ENCODE measurements at places on chromosomes 16 and 17. TPM values are rescaled to one million over a fixed set of nuclear protein-coding genes. Genes with fewer than 3 reads are reported as not detected.

The FKBP10 gene
- total RNA-seq: 0.36 TPM

DNA sequence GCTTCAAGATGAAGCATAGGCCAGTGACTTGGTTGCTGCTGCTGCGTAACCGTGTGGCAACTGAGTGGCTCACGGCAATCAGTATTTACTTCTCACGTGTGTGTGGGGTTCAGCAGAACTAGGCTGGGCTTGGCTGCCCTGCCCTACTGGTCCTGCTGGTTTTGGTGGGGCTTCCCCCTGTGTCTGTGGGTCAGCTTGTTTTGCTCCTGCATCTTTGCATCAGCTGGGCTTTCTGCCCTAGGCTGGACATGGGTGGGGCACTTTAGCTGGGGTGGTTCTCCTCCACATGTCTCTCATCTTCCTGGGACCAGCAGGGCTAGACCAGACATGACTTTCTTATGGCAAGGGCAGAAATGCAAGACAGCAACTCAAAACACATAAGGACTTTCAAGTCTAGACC, 550.5 kb downstream of the MAF start:
- no peaks in the 10 kb centered on the region for H3K36me3 ChIP-seq
- no peak overlapping the region for H3K4me3 ChIP-seq
- H3K27ac ChIP-seq: no peak overlapping the region

DNA sequence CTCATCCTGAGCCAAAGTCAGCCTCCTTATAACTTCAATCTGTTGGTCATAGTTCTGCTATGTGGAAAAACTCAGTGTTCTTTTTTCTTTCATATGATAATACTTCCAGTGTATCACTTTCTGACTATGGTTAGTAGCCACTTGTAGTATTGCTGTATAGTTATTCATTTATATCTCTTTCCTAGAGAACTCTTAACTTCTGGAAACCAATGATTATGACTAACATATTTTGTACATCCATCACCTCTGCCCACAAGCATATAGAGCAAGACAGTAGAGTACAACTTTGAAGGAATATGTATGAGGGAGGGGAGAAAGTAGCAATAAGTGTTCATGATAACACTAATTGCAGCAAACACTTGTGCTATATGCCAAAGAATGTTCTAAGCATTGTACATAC, 38.6 kb downstream of the COX10 start:
- no peak overlapping the region for H3K4me3 ChIP-seq
- DNase-seq: no peak
- H3K27ac ChIP-seq: no peak overlapping the region
- peaks cover 28% of the 10 kb centered on the region for H3K36me3 ChIP-seq

DNA sequence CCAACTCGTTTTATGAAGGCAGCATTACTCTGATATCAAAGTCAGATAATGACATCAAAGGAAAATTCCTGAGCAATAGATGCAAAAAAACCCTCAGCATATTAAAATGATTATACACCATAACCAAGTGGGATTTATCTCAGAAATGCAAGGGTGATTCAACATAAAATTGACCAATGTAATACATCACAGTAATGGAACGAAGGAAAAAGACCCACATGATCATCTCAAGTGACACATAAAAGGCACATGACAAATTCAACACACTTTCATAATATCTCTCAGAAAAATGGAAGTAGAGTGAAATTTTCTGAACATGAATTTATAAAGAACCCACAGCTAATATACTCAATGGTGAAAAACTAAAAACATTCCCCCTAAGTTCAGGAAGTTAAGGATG, 118.8 kb downstream of the ITFG1 start:
- DNase-seq: no peak
- no peak overlapping the region for H3K4me3 ChIP-seq
- peaks cover 50% of the 10 kb centered on the region for H3K36me3 ChIP-seq
- no peak overlapping the region for H3K27ac ChIP-seq

DNA sequence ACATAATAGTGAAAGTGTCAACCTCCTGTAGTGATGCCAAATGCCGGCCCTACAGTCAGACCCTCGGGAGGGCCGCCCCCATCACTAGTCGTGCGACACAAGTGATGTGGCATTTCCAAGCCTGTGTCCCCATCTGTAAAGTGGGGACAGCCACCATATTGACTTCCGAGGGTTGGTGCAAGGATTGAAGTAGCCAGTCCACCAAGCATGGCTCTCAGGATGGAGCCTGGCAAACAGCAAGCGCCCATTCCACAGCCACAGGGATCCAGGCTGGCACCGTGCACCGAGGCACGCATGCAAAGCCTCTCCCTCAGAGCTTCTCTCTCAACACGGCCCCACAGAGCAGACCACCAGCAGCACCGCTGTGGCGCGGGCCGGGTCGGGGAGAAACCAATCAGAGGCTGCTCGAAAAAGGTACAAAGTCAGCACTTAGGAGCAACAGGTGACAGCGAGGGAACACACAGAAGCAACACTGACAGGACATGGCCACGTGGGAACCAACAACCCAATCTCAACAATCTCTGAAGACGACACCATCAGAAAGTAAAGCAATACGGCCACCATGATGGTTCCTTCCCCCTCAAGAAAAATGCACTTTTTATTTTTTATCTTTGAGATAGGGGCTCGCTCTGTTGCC, 20.6 kb downstream of the ZCCHC14 start:
- H3K27ac ChIP-seq: no peak overlapping the region
- no peaks in the 10 kb centered on the region for H3K27me3 ChIP-seq
- peaks cover 8% of the 10 kb centered on the region for H3K36me3 ChIP-seq
- H3K4me3 ChIP-seq: no peak overlapping the region
- H3K4me1 ChIP-seq: peaks cover 27% of the 10 kb centered on the region
